Large intestine (tissue), 12 donors: ENCODE measurements at places on chromosomes 3 and 15. TPM values are rescaled to one million over a fixed set of nuclear protein-coding genes. Genes with fewer than 3 reads are reported as not detected.

DNA sequence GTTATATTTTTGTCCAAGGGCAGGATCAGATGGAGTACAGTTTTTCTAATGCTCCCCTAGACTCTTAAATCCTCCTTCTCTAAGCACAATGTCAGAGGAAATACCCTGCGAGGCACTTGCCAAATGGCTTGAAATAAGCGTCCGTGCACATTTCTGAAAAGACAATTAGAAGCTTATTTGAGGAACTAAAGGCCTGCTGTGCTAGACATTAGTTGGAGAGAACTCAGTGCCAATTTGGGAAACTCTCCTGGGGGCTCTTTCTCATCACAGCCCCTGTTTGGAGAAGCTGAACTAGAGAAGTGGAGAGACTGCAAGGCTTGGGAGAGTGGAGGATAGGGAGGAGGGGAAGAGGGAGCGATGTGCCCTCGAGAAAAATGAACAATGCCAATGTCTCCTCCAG, 247.6 kb upstream of the C2CD4B start:
- no peaks in the 10 kb centered on the region for H3K27me3 ChIP-seq
- H3K27ac ChIP-seq = no peak overlapping the region
- DNase-seq = no peak
- peaks cover 22% of the 10 kb centered on the region for H3K4me1 ChIP-seq

DNA sequence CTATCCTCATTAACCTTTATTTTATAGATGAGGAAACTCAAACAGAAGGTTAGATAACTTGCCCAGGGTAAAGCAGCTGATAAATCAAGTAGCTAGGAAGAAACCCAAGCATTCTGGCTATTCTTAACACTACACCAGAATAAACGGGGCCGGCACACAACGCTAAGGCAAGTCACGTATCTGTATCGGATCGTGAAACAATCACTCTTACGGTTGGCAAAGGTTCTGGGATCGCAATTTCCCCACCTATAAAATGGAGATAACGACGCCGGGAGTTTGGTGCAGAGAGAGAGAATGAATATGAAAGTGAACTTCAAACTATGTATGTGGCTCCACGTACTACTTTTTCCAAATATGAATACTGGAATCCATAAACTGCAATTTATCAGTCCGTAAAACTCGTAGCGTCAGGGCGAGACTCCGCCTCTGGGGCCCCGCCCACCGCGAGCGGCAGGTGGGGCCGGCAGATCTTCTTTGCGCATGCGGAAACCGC, 252 bp upstream of the ARMC8 start:
- H3K27ac ChIP-seq = peak overlapping the region; percentile 77
- H3K4me1 ChIP-seq = no peaks in the 10 kb centered on the region
- peaks cover 12% of the 10 kb centered on the region for H3K27me3 ChIP-seq
- H3K36me3 ChIP-seq = peaks cover 3% of the 10 kb centered on the region

GRCh38 chr3:51964521-51964920, 2.7 kb downstream of the PCBP4 start:
- no peaks in the 10 kb centered on the region for H3K27me3 ChIP-seq
- H3K4me3 ChIP-seq = no peak overlapping the region
- no peak for DNase-seq
- H3K36me3 ChIP-seq = peaks cover 4% of the 10 kb centered on the region
- H3K27ac ChIP-seq = no peak overlapping the region
- H3K4me1 ChIP-seq = peaks cover 30% of the 10 kb centered on the region

GRCh38 chr3:42036483-42036823, 54.7 kb upstream of the TRAK1 start:
- H3K27ac ChIP-seq = peak overlapping the region; percentile 34
- H3K27me3 ChIP-seq = no peaks in the 10 kb centered on the region
- DNase-seq = peak; percentile 79
- peaks cover 6% of the 10 kb centered on the region for H3K4me1 ChIP-seq
- peaks cover 4% of the 10 kb centered on the region for H3K36me3 ChIP-seq

DNA sequence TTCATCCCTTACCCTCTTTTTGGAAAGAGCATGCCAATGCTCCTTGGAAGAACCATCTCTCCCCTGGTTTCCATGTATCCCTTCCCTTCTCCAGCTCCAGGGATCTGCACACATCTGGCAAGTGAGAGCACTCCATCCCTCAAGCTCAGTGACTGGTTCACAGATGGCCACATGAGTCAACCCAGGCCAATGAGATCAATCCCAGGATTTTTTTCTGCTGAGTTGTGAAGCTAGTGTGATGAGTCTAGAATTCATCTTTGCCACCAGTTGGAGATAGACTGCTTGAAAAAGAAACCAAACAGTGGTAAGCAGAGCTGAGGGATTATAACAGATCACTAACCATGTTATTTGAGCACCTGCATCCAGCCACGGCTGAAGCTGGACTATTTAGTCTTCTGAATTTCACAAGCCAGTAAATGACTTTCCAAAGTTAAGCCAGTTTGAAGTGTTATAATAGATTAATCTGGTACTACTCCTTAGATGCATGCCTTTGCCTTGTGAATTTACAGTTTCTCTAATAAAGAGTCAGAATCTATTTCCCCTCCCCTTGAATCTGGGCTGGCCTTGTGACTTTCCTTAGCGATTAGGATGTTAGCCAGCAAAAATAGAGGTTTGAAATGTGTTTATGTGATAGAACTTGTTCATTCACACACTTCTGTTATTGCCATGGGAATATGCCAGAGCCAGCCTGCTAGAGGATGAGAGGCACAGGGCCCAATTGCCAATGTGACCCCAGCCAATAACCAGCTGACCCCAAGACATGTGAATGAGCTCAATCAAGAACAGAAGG, 159.8 kb downstream of the WNT5A start:
- no peak for DNase-seq
- no peak overlapping the region for H3K27ac ChIP-seq
- no peaks in the 10 kb centered on the region for H3K36me3 ChIP-seq
- H3K4me3 ChIP-seq = no peak overlapping the region
- H3K27me3 ChIP-seq = no peaks in the 10 kb centered on the region
- H3K4me1 ChIP-seq = no peaks in the 10 kb centered on the region

DNA sequence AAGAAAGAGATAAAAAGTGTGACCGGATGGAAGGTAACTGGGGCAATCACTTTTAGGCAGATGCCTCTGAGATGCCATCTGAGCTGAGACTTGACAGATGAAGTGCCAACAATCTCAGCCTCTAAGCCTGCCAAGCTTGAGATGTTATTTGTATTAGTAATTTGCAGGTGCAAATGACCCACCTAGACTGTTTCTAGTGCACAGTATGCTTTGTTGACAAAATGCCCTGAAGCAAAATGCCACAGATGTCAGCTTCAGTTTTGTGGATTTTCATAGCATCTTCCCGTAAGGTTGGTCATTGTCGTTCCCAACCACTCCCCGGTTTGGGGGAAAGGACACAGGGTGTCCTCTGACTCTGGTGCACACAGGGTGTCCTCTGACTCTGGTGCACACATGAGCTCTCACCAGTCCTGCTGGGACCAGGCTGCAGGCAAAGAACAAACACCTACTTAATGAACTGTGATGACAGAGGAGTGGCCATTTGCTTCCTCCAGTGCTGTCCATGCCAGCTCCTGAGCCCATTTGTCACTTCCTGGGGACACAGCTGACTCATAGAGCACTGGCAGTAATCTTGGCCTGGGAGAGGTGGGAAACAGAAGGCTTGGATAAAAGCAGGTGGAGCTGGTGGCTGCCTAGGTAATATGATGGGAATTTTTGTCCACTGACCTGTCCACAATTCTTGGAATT, 16.7 kb upstream of the PPP1R2 start:
- no peaks in the 10 kb centered on the region for H3K27me3 ChIP-seq
- no peak overlapping the region for H3K27ac ChIP-seq
- DNase-seq = no peak

GRCh38 chr15:58983261-58983660, 4.2 kb upstream of the RNF111 start:
- no peaks in the 10 kb centered on the region for H3K36me3 ChIP-seq
- H3K27ac ChIP-seq = no peak overlapping the region
- no peaks in the 10 kb centered on the region for H3K4me1 ChIP-seq

The MME gene
- polyA plus RNA-seq = 307 TPM
